Left cardiac atrium (tissue), 4 donors: ENCODE measurements at places on chromosomes 2 and 18. TPM values are rescaled to one million over a fixed set of nuclear protein-coding genes. Genes with fewer than 3 reads are reported as not detected.

Gene PCARE
- total RNA-seq, result 0.58 TPM

DNA sequence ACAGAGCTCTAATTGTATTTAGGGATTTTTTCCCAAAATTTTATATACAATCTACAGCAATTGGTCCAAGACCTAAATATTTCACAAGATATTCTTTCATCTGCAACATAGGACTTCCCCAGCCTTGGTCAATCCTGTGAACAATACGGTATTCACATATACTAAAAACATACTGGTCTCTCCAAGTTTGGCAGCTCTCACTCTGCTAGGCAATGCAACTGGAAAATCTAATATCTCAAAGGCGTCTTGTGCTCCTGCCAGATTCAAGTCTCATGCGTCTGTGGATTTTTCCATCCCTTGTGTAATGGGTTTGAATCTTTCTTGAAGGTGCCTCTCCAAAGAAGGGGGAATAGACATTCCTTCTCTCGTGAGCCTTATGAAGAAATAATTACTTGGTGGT lies 27.4 kb upstream of the MBOAT2 start:
- DNase-seq, result no peak

- no peak for DNase-seq
Measured at GRCh38 chr2:20080428-20080827, 29.0 kb upstream of the LAPTM4A start.

DNA sequence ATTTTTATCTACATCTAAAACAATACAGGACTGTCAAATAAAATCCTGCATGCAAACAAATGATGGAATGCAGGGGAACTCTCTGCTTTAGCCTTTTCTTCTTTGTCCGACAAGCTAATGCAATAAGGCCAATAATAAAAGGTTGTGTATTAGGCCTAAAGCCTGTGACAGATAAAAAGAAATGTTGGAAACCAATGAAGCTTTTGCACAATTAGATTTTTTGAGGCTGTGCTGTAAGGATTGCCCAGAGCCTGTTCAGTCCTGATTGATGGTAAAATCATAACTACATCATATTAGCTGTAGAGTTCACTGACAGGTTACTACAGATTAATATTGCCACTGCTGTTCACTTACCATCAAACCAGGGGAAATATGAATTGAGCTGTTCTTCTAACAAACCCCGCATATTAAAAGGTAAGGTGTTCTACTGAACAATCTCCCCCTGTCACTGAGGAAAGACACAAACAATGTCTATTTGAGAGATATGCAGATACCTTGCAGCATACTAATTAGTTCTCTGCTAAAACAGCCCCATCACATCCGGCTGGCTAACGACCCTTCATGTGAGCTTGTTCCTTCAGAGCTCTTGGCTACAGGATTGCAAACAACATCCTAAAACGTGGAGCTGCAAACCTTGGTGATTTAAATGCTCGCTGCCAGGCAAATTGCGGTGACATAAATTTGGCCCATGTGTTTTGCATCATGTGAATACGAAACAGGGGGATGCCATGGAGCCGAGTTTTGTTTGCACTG lies 305.4 kb downstream of the MTX2 start:
- no peak for DNase-seq
